NCI-H2107 (cell line): ENCODE measurements at places on chromosomes 6 and 20.

GRCh38 chr6:105991561-105992314 lies 94.4 kb upstream of the PRDM1 start:
- DNase-seq: no peak

- no peak for DNase-seq
These were observed 178.2 kb downstream of the SYNE1 start for GRCh38 chr6:152458648-152459644.

DNA sequence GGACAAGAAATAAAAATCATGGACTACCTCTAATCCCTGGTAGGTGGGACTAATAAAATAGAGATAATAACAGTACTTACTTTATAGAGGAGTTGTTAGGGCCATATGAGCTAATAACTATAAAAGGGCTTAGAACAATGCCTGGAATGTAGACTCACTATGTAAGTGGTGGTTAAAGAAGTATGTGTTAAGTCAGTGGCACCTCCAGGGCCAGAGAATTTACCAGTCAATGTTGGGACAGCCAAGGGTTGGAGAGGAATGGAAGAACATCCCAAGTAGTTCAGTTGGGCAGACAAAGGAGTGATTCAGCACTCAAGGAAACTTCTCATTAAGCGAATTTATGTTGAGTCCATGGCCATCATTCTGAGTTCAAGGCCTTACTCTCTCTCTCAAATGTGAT lies 116.8 kb downstream of the OTOR start:
- no peak for DNase-seq

DNA sequence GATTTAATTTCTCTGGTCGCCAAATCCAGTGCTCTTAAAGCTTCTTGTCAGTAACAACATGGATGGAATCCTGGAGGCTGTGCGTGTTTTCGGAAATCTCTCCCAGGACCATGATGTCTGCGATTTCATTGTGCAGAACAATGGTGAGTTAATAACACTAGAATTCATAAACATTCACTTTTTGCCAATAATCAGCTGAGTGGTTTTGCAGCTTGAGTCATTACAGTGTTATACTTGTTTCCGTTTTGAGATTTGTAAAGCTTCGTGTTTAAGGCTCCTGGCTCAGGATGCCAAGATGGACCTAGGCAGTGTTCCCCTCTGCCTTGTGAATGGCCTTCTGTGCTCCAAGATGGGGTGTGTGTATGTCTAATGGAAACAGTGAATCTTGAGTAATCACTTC lies 113.8 kb downstream of the ARMC2 start:
- no peak for DNase-seq

- no peak for DNase-seq
These were observed 44.3 kb downstream of the TPD52L1 start for GRCh38 chr6:125197795-125198269.

GRCh38 chr6:39140556-39141167 lies 25.7 kb upstream of the SAYSD1 start:
- no peak for DNase-seq
